ENCODE measurements at places on chromosomes 1 and 21.
A peak's percentile ranks its signal among the peaks of the same experiment; 100 is the strongest.

- no peak for DNase-seq
Measured at GRCh38 chr1:161739865-161740566, 9.6 kb upstream of the DUSP12 start.

- no peak for DNase-seq
Measured at GRCh38 chr1:154117642-154118041, 37.2 kb downstream of the NUP210L start.

DNA sequence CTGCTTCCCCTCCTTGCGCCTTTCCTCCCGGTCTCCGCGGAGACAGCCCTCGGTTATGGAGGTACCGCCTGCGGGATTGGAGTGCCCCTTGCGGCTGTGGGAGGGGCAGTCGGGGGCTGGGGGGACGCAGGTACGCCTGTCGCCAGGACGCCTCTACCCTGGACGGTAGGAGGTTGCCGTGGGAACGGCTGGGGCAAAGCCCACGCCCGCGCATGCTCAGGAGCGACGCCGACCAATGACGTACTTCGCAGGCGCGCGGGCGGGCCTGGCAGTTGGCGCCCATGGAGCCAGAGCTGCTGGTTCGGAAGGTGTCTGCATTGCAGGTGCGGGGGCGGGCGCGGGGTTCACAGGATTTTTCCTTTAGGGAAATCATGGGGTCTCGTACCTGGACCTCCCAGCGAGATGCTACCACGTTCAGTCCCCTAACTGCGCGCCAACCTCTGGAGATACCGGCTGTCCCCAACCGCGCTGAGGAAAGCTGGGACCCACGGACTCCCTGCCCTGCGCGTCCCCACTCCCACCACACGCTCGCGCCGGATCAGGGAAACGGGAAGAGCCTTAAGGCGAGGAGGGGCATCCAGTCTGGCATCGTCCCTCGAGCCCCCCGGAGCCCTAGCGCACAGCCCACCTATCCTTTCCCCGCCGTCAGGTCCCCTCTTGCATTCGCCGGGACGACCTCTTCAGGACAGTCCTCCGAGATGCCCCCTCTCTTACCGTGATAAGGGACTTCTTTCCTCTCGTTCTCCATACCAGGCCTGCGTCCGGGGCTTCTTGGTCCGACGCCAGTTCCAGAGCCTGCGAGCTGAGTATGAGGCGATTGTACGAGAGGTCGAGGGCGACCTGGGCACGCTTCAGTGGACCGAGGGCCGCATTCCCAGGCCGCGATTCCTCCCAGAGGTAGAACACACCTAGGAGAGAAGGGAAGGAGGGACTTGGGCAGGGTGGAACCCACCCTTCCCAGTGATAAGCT, at the start of gene IQCC:
IQCC (plus strand) TSS at position 271 of the 970 bp plus-strand sequence; CDS start at position 282, 11 bp downstream.
- peak; percentile 93 for DNase-seq

- no peak for DNase-seq
Measured at GRCh38 chr1:110280126-110280525, 59.1 kb upstream of the RBM15 start.

GRCh38 chr1:225688345-225688744, 35.4 kb upstream of the ENAH start:
- DNase-seq = no peak

DNA sequence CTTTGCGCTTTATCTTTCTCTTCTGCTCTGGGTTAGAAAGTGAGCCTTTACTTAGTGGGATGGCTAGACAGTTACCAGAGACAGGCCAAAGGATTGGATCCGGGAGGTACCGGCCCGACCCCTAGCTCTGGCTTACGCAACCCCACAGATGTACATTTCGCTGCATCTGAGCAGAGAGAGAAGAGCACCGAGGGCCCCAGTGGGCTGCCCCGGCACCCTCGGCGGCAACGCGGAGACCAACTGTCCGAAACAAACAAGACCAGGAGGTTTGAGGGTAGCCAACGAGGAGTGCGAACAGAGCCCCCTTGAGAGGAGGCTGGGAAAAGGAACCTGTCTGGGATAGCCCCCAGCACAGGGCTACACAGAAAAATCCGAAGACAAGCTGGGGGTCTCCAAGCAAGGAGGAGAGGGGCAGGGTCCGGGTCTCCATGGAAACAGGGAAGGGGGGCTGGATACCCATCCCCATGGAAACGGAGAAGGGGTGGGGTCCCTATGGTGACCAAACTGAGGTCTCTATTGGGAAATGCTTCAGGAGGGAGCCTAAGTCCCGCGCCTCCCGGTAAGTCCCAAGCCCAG, 373 bp downstream of the MTF1 start:
- no peak for DNase-seq

DNA sequence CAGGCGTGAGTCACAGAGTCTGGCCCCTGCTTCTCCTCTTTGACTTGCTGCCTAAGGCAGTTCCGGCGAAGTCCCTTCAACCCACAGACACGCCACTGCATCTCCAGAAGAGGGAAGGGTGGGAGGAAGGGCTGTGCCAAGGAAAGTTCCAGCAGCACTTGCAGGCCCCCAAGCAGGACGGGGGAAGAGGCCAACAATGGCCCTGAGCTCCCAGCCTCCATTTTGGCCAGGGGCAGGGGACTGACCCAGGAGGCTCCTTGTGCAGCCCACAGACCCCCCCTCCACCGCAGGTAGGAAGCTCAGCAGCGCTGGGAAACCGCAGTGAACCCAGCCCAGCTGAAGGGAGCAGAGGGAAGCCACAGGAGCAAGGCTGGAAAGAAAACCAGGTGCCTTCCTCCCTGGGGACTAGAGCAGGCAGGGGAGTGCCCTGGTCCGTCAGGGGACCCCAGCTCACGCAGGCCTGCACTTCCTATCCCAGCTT, 35.4 kb downstream of the ACOT7 start:
- no peak for DNase-seq

DNA sequence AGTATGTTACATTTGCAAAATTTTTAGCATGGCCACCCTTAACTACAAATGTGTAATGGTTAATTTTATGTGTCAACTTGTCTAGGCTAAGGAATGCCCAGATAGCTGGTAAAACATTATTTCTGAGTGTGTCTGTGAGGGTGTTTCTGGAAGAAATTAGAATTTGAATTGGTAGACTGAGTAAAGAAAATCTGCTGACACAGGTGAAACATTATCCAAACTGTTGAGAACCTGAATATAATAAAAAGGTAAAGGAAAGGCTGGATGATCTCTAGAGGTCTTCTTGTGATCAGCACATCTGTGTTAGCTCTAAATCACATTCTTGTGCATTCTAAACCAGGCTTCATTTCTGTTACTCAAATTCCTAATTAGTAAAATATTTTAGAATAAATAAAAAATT, 100.8 kb downstream of the UCHL5 start:
- no peak for DNase-seq

DNA sequence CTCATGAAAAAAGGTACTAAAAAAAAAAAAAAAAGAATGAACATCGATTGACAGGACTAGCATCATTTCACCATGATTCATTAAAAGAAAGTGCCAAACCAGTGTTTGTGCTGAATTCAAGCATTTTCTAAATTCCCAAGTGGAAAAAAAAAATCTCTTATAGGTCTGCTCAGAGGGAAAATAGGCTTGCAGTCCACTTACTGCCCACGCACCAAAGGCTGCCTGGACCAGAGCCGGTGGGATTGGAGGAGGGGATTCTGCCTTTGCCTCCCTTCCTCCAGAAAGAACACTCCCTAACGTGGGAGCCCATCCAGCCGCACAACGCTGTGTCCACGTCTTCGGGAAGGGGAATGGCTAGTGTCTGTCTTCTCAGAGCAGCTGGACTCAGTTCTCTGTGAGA, 5.5 kb upstream of the TRAPPC10 start:
- DNase-seq = no peak

DNA sequence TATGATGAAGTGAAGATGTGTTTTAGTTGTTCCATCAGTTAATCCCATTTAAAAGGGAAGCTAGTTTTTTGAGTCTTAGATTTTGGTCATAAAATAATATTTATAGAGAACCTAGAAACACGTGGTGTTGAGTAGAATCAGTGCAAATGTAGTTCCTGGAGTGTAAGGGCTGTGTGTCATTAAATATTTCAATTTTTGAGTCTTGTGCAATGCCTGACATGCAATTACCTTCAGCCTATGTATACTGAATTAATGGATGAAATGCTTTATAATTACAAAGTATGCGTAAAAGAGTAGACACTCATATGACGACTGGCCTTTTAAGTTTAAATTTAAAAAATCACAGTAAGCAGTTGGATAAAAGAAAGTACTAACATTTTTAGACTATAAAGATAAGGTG, 75.0 kb downstream of the NEK7 start:
- DNase-seq = no peak

DNA sequence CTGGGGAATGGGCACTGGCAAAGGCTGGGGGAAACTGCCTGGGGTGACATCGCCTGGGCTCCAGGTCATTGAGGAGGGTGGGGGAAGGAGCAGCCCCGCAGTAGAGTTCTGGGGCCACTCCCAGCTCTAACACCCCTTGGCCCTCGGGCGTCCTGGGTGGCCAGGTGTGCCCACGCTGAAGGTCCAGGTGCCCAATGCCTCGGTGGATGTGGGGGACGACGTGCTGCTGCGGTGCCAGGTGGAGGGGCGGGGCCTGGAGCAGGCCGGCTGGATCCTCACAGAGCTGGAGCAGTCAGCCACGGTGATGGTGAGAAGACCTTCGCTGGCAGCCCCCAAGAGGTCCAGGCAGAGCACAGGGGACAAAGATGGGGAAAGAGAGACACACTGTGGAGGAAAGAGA, 7.7 kb downstream of the NTRK1 start:
- DNase-seq = no peak

DNA sequence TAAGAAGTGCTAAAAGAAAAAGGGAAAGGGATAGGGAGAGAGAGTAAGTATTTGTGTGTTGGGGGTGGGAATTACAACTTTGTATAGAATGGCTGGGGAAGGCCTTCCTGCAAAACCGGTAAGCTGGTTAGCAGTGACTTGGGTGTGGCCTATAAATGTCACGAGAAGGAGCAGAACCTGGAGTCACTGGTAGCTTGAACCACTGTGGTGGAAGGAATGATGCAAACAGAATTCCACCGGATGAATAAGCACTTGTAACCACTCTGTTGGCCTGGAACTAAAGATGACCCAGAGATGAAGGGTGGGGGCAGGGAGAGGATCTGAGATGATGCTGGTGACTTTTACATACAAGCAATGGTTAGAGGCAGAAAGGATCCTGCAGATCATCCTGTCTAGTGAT, 8.9 kb downstream of the XKR8 start:
- no peak for DNase-seq

GRCh38 chr1:50453266-50453665, 30.0 kb upstream of the DMRTA2 start:
- peak; percentile 36 for DNase-seq

- DNase-seq = no peak
Measured at GRCh38 chr1:87513255-87513654, 184.6 kb downstream of the LMO4 start.

- no peak for DNase-seq
Measured at GRCh38 chr1:52239708-52240001, 97.8 kb downstream of the ZFYVE9 start.

- DNase-seq = no peak
Measured at GRCh38 chr1:201221201-201221846, 30.7 kb downstream of the IGFN1 start.

DNA sequence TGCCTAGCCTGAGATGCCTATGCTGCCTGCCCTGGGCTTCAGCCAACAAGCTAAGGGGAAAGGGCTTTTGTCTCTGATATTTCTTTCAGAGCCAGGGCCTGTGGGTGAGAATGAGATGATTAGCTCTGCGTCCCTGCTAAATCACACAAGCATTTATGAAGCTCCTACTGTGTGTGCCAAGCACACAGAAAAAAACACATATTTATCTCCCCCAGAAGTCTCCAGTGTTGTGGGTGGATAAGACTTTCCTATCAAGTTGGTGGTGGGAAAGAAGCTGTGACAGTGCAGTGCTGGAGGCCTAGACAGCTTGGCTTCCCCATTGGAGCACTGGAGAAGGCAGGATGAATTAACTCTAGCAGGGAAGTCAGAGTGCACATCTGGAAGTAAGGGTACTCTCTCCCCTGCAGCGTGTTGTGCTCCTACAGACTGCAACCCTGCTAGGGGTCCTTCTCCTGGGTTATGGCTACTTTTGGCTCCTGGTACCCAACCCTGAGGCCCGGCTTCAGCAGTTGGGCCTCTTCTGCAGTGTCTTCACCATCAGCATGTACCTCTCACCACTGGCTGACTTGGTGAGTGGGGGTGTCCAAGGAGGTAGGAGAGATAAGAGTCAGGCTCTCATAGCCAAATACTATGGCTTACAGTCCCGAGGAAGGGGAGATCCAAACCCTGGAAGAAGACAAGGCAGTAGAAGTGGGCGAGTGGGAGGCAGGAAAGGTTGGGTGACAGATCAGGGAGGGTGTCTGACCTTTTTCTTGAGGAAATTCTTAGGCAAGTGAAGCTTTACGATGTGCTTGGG, 1.7 kb downstream of the SLC50A1 start:
- DNase-seq = no peak

- DNase-seq = no peak
Measured at GRCh38 chr1:110291241-110292030, 47.7 kb upstream of the RBM15 start.

GRCh38 chr21:41817228-41817627, 50.4 kb upstream of the RIPK4 start:
- peak; percentile 33 for DNase-seq

DNA sequence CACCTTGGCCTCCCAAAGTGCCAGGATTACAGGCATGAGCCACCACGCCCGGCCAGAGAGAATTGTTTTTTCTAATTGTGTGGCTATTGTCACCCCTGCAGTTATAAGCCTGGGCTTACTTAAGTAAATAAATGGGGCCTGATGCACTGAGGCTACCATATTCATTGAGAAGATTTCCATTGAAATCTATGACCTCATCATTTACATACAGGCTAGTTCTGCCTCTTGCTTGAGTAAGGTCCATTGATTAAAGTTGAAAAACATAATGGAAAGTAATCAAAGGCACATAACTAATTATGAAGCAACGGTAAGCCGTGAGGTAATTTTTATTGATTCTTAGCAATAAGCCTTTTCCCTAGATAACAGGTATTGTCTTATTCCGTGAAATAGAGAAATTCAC, 788.9 kb downstream of the ADGRL2 start:
- no peak for DNase-seq

DNA sequence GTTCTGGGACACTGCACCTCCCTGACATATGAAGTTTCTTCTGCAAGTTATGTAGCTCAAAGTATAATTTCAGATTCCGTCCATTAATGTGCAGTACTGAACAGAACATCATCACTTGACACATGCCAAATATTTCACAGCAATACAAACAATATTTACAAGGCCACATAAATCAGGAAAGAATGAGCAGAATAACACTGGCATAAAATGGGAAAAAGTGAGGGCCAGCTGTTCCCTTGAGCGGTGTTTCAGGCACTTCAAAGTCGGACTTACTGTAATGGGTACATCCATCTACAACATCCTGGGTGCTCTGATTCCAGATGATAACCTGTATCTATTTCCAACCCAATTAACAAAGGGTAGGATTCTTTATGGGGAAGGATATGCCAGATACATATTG, 217.4 kb downstream of the APP start:
- DNase-seq = no peak

- DNase-seq = no peak
Measured at GRCh38 chr1:42430286-42431135, 25.3 kb downstream of the ZMYND12 start.

GRCh38 chr21:39105836-39106235, 77.4 kb downstream of the PSMG1 start:
- DNase-seq = no peak

DNA sequence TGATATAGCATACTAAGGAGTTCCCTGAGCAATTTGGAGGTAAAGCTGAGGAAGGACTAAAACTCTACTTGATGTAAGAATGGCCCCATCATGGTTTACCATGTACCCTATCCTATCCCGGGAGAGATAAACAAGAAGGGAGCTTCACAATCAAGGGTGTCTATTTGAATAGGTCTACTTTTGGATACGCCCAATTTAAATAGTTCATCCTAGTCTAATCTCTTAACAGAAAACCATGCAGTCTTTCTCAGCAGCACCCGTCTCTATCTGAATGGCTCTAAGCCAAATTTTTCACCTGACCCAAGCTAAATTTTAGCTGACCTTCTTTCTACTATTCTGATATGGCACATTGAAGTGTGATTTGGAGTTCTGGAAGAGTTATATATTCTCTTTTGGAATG, 122.0 kb downstream of the TNNI3K start:
- no peak for DNase-seq
